HT1080 (cell line): ENCODE measurements at places on chromosomes 4 and X. TPM values are rescaled to one million over a fixed set of nuclear protein-coding genes. Genes with fewer than 3 reads are reported as not detected.

GRCh38 chrX:126825566-126826193, 6.2 kb downstream of the PRR32 start:
- no peak for DNase-seq

- DNase-seq, result peak; percentile 84
Observed at GRCh38 chr4:74038425-74039314, at the start of gene CXCL3. Gene CXCL3 (minus strand): TSS chr4:74038689. CDS start chr4:74038611, 78 bp downstream.

- no peak for DNase-seq
Observed at GRCh38 chr4:160318567-160319220, 1215.8 kb downstream of the RAPGEF2 start.

DNA sequence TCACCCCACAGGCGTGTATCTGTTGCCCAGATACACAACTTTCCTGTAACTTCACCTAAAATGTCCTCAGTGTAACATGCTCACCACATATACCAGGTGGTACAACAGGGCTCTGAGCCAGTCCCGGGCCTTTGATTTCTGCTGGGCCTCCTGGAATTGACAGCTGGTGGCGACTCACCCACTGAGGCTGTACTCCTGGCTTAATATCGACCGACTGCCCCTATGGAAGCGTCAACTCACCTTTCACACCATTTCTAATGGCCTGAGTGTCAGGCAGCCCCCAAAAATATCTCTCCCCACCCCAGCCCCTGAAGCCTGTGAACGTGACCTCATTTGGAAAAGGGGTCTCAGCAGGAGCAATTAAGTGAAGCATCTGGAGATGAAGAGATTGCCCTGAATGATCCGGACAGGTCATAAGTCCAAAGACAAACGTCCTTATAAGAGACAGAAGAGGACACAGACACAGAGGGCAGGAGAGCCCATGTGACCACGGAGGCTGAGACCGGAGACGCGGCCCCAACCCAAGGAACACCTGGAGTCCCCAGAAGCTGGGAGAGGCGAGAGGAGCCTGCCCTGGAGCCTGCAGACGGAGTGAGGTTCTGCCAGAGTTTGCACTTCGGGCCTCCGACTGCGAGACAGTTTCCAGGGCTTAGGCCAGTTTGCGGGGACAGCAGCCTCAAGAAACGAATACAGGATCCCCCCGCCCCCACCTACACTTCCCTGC, 12.6 kb upstream of the MXD4 start:
- no peak for DNase-seq

DNA sequence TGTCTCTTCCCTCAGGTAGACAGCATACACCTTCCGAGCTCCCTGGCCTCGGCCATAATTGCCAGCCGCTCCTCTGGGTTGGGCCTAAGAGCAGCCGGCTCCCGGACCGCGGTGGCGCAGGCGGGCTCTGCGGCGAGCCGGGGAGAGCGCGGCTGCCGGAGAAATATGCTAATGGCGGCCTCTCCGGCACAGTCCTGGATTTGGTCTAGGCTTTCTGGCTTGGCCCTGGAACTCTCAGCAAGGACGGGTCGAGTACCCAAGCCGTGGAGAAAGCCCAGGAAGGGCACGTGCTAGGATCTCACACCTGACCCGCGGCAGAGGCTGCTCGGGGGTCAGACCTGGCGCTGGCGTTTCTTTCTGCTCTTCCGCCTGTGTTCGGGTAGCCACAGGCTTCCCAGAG, 18.6 kb upstream of the ZIC3 start:
- no peak for DNase-seq

- no peak for DNase-seq
Observed at GRCh38 chrX:55206162-55206941, 13.8 kb upstream of the PAGE5 start.

GRCh38 chr4:77072195-77072753, 3.5 kb downstream of the CCNI start:
- DNase-seq, result no peak

- no peak for DNase-seq
Observed at GRCh38 chr4:165234766-165235165, 27.4 kb downstream of the KLHL2 start.

ERVMER34-1 gene
- 0.03 and 0.13 TPM in 2 replicates for total RNA-seq

SPANXN4 gene
- 0.18 TPM in 1 of 2 replicates, not detected in the other for total RNA-seq

MSMO1 gene
- total RNA-seq, result 117 and 178 TPM in 2 replicates

NAP1L5 gene
- 6.6 and 9.2 TPM in 2 replicates for total RNA-seq
